Skin of body (tissue), 3 donors: ENCODE measurements at places on chromosomes 4 and X. TPM values are rescaled to one million over a fixed set of nuclear protein-coding genes. Genes with fewer than 3 reads are reported as not detected.

Gene GPAT3
- 35.0 TPM for total RNA-seq

Gene GYG2
- total RNA-seq: 10.7 TPM

Gene CT45A1
- total RNA-seq: not detected

Gene FGFR3
- 30.4 TPM for total RNA-seq

Gene CNKSR2
- 8.2 TPM for total RNA-seq

Gene EDNRA
- 51.1 TPM for total RNA-seq

Gene DOCK11
- total RNA-seq: 25.7 TPM

Gene SERTM2
- total RNA-seq: 0.10 TPM

Gene FRMD7
- total RNA-seq: 0.10 TPM

Gene HELT
- 0.30 TPM for total RNA-seq

DNA sequence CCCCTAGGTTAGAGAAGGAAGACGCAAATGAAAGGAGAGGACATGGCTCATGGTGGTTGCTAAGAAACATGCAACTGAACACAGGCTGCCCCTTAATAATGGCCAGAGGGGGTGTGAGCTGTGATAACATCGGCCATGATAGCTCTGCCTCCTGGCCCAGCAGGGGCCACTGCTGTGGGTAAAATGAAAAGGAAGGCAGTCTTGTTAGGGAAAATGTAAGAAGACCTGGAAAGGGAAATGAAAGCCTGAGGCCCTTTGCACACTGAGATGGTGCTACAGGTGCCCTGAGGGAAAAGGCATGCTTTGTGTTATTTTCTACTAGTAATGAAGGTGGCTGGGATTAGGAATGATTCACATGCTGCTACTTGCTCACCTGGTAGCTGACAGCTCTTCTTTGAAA, 123.6 kb upstream of the MID1 start:
- no peak for DNase-seq

- no peak for DNase-seq
Measured at GRCh38 chrX:43882294-43882681, at the start of gene MAOB. MAOB (minus strand) TSS chrX:43882450; CDS start chrX:43882299, 151 bp downstream.

- no peak for DNase-seq
Measured at GRCh38 chr4:119735165-119735651, 106.6 kb upstream of the PDE5A start.

GRCh38 chr4:11532138-11532537, 103.4 kb upstream of the HS3ST1 start:
- no peak for DNase-seq

DNA sequence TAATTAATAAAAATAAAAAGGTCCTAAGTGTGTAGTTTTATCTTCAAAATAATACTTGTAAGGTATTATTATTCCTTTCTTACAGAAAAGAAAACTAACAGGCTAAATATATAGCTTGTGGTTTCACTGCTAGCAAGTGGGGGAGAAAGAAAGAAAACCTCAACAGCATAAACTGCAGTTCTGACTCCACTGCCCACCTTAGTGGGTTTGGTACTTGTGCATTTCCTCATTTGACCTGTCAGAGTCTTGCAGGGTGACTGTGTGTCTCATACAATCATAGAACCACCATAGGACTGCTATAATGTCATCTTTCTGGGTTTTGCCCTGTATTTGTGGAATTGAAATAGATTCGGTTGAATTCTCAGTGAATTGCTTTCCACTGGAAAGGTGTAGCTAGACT, 94.7 kb upstream of the PUDP start:
- no peak for DNase-seq

GRCh38 chr4:165663411-165663810, 209.6 kb upstream of the TLL1 start:
- DNase-seq: no peak

DNA sequence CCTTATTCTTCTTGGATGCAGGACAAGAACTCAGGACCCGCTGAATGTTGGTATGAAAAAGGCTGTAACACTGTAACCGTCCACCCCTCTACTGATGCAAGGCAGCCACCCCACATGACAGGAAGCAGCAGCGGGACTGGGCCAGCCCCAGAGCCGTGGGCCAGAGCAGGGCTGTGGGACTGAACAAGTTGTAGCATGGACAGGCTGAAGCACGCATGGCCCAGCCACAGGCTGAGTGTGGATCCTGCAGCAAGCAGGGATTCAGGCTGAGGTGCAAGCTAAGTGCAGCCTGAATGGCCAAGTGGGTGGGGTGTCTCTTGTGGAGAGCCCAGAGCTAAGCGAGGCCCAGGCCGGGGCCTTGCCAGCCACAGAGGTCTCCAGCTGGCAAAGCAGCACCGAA, 632.2 kb downstream of the SPOCK3 start:
- no peak for DNase-seq

DNA sequence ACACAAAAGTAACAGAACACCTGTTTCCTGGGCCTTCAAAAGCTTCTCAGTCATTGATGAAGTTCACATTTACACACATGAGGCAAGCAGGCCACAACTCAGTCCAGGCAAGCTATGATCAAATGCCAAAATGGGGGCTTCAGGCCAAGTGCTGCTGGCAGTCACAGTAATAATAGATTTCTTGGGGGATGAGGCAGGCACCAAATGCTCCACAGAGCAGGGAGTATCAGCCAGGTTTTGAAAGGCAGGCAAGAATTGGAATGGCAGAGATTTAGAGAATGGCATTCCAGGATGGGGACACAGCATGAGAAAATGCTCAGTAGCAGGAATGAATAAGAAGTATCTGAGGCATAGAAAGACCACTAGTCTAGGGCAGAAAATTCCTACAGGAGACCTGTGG, 52.8 kb downstream of the GRIA3 start:
- DNase-seq: no peak

DNA sequence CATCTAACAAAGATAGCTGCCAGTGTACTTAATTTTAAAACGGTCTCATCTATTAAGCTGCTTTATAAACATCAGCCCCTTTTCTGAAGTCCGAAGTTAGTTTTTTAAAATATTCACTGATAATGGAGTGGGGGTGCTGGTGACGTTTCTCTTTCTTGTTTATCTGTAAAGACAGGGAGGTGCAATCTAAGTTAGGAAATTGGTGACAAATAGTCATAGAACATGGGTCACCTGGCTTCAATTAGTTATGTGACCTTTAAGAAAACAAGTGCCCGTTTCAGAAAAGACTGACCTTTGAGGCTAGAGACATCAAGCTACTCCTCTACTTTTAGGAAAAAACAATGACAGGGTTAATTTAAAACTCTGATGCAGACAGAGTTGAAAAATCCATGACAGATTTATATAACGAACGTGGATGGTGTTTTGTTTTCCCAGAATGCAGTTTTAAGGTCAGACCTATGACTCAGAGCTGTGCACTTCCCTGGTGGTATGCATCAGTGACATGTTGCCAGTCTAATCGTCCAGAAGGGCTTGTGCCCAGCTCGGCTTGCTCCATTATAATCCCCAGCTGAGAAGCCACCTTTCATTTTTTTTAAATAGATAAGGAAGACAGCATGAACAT, 38.2 kb downstream of the FHL1 start:
- no peak for DNase-seq

DNA sequence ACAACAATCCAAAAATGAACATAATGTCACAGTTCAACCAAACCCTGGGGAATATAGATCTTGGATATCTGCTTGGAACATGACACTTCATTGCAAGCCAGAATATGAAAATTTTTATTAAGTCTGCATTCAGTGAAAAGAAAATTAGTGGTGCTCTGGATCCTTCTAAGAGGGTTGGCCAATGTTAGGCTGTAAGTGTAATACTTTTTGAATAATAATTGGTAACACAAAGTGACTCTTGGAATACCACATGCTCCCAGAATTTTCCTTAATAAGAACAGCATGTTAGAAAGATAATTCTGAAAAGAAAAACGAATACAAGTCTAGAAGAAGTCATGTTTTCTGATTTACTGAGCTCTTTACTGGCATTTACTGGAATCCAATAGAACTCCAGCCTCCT, 175.8 kb downstream of the RASL11B start:
- DNase-seq: peak; percentile 87

DNA sequence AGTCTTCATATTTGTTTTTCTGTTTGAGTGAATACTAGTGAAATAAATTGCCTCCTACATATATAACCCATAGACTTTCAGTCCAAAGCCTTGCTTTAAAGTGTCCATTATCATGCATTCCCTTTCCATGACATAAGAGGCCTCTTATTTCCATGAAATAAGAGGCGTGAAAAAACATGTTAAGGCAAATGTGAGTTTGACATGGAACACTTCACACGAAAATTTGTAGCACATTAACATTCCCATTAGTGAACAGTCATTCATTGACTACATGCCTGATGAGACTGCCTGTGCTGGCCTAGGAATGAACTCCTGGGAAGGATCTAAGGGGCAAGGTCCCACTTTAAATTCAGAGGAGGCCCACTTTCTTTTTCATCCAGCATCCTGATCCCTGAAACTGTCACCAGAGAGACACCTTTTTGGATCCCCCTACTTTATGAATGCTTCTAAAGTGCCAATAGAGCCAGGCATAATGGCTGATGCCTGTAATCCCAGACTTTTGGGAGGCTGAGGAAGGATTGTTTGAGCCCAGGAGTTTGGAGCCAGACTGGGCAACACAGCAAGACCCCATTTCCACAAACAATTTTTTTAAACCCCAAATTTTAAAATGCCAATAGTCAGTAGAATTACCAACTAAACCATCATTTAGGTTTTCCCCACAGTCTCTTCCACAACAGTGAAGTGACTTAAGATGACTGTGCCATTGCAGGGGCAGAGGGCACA, 6.7 kb downstream of the RTL8B start:
- DNase-seq: peak; percentile 0

DNA sequence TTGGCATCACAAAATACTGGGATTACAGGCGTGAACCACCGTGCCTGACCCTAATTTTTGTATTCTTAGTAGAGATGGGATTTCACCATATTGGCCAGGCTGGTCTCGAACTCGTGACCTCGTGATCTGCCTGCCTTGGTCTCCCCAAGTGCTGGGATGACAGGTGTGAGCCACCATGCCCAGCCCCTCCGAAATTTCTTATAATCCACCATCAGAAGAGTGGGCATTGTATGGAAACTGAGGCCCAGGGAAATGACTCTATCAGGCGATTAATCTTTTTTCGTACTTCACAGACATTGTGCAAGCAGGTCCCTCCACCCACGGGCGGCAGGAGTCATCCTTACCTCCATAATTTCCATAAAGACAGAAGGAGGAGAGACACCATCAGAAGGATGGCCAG, 16.0 kb downstream of the CRLF2 start:
- DNase-seq: no peak

GRCh38 chrX:12956704-12957534, 18.0 kb upstream of the TMSB4X start:
- DNase-seq: no peak

DNA sequence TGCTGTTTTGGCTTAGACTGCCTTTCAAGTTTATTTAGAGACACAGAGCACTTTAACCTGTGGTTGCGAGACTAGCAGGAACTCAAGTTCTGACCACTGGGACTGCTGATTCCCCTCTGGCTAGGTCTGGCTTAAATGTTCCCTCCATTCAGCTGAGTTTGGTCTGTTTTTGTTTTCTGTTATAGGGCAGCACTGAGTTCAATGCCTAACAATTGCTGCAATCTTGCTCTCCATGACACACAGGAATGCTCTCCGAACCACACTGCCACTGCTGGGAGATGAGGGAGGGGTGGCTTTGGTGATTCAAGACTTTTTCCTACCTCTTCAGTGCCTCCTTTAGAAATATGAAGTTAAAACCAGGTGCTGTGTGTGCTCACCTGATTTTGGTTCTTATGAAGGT, 106.3 kb upstream of the EOLA2 start:
- DNase-seq: no peak

DNA sequence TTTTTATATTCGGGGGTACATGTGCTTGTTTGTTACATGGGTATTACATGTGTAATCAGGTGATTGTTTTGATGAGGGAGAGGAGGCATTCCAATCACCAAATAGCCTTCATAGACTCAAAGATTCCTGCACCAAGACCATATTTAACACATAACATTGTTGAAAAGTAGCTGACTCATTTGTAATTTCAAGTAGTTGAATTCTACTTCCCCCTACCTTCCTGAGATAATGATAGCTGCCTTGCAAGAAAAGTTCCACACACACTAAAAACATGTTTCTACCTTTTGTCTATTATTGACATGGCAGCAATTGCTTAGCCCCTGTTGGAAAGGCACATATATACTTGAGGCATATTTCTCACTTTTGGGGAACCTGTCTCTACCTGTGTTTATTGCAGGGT, 16.1 kb downstream of the PGAM4 start:
- no peak for DNase-seq

DNA sequence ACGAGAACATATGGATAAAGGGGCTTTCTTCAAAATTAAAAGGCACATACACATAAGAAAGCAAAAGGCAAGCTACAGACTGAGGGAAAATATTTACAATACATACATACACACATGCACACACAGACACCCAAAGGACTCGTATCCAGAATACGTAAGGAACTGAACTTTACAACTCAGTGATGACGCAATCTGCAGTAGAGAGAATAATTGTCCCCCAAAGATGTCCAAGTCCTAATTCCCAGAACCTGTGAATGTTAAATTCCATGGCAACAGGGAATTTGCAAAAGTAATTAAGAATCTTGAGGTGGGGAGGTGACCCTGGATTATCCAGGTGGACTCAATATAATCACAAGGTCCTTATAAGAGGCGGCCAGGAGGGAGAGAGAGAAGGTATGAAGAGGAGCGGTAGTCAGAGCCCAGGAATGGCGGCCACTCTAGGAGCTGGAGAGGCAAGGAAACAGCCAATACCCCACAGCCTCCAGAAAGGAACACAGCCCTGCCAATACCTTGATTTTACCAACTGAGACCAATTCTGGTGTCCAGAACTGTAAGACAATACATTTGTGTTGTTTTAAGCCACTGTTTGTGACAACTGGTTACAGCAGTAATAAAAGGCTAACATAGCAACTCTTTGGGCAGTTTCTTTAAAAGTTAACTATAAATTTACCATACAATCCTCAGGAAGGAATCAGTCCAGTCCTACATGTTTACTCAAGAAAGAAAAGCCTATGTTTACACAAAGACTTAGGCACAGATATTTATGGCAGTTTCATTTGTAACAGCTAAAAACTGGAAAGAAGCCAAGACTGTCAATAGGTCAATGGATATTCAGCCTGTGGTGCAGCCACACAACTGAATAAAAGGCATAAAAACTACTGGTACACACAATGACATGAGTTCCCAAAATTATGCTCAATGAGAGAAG, 27.3 kb upstream of the STS start:
- DNase-seq: no peak

DNA sequence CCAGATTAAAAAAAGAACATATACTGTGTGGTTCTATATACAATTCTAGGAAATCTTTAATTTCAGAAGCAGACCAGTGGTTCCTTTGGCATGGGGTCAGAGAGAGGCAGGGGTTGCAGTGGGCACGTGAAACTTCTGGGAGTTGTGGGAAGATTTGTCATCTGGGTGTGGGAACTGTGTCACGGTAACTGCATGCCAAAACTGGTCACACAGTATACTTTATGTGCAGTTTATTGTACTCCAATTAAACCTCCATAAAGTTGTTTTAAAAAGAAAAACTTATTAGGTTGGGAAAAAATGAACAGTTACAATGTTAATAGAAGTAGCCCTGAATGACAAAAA, 26.7 kb upstream of the STS start:
- DNase-seq: no peak

- no peak for DNase-seq
Measured at GRCh38 chrX:67558267-67558666, 14.4 kb downstream of the AR start.
